T-helper 1 cell (primary cell): ENCODE measurements at places on chromosomes 13 and 19.

DNA sequence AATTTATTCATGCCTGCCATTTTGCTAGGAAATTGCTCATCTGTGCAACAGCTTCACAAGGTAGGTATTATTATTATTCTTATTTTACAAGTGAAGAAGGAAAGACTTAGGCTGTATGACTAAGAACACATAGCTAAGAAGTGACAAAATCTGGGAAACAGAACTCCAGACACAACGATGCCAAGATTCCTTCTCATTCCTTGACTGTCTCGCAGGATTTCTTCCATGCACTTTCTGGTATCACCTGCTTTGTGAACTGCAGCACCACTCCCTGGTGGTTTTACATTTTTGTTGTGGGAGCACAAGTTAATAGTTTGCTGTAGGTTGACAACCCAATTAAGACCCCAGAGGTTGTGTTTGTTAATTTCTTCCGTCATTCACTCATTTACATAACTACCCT, 188.5 kb downstream of the LACC1 start:
- no peak for DNase-seq

GRCh38 chr13:99418843-99419140, 82.5 kb upstream of the TM9SF2 start:
- DNase-seq, result no peak

GRCh38 chr19:38952395-38953165, 21.8 kb downstream of the MRPS12 start:
- peak; percentile 22 for DNase-seq

- no peak for DNase-seq
Measured at GRCh38 chr13:110062777-110063442, 244.0 kb downstream of the COL4A1 start.

GRCh38 chr13:21800837-21801616, 130.2 kb downstream of the FGF9 start:
- DNase-seq, result no peak

DNA sequence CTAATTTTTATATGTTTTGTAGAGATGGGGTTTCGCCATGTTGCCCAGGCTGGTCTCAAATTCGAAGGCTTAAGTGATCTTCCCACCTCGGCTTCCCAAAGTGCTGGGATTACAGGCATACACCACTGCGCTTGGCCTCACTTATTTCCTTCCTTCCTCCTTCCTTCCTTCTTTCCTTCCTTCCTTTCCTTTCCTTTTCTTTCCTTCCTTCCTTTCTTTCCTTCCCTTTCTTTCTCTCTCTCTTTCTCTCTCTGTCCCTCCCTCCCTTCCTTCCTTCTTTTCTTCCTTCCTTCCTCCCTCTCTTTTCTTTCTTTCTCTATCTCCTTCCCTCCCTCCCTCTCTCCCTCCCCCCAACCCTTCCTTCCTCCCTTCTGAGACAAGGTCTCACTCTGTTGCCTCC, 36.8 kb downstream of the TRPM4 start:
- no peak for DNase-seq

DNA sequence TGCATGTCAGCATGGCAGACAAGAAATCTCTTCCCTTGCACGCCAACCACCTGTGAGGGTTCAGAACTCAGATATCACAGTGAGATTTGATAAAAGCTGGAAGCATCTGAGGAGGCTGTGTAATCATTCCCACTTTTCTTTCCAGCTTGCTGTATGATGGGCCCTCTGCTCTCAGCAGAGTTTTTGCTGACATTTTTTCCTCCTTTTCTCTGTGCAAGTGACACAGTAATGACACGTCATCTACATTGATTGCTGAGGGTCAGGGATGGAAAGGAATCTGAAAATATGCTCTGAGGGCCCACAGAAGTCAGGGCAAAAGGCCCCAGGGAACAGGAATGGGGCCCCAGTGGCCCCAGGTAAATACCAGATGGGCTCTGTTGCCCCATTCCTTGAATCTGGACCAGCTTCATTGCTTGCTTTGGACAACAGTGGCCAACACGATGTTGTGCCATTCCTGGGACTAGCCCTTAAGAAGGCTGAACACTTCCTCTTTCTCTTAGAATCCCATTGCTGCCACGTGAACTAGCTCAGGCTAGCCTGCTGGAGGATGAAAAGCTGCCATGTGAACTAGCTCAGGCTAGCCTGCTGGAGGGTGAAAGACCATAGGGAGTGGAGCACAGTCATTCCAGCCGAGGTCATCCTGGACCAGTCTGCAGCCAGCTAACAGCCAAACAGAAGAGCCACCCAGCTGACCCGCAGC, 68.2 kb downstream of the CACNA1A start:
- no peak for DNase-seq

DNA sequence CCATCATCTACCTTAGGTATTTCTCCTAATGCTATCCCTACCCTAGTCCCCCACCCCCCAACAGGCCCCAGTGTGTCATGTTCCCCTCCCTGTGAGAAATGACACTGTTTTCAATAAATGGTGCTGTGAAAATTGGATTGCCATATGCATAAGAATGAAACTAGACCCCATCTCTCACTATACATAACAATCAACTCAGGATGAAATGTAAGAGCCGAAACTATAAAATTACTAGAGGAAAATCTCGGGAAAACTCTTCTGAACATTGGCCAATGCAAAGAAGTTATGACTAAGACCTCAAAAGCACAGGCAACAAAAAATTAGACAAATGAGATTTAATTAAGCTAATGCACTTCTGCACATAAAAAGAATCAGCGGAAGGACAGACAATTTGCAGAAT, 138.2 kb downstream of the SUCLA2 start:
- DNase-seq, result no peak

- no peak for DNase-seq
Measured at GRCh38 chr19:1467490-1468273, 11.3 kb downstream of the C19orf25 start.

DNA sequence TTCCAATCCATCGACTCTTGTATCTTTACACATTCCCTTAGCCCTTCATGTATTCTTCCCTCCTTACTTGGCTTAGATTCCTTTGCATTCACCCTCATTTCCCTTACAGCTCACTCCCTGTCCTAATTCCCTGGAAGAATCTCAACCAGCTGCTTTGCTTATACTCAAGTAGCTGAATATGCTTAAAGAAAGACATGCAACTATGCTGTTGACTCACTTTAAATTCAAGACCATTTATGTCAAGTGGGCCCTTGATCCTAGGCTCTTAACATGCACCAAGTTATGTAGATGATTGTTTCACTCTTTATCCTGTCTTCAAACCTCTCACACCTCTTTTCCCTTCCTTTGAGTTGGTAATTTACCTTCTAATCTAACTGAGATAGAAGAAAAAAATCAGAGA, 7.4 kb downstream of the CCDC122 start:
- DNase-seq, result no peak

DNA sequence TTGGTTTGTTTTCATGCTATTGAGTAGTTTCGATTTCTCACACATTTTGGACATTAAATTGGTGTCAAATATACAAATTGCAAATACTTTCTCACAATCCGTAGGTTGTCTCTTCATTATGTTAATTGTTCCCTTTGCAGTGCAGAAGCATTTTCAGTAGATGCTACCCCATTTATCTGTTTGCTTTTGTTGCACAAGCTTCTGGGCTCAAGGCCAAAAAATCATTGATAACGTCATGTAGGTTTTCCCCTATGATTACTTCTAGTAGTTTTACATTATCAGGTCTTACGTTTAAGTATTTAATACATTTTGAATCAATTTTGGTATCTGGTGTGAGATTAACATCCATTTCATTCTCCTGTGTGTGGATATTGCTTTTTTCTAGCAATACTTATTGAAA, 14.0 kb upstream of the ZNF347 start:
- DNase-seq, result no peak

DNA sequence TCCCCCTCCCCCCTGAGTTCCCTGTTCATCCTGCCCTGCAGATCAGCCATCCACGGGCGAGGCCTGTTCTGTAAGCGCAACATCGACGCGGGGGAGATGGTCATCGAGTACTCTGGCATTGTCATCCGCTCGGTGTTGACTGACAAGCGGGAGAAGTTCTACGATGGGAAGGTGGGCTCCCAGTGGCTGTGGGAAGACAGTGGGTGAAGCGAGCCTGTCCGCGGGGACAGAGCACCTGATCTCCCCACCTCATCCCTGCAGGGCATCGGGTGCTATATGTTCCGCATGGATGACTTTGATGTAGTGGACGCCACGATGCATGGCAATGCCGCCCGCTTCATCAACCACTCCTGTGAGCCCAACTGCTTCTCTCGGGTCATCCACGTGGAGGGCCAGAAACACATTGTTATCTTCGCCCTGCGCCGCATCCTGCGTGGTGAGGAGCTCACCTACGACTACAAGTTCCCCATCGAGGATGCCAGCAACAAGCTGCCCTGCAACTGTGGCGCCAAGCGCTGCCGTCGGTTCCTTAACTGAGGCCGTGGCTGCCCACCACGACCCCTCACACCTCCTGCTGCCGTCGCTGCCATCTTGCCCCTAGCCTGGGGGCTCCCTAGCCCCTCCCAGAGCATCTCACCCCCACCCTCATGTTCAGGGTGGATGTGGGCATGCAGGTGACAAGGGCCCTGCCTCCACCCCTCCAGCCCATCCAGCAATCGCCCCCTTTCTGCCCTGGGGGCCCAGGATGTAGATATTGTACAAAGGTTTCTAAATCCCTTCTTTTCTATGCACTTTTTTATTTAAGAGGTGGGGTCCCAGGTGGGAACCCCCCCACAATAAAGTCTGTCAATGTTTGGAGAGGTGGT, 4.0 kb downstream of the IGFLR1 start:
- DNase-seq, result no peak

- DNase-seq, result no peak
Measured at GRCh38 chr19:51766461-51766860, 5.5 kb downstream of the FPR2 start.

- no peak for DNase-seq
Measured at GRCh38 chr13:110689041-110689440, 16.9 kb downstream of the CARS2 start.

- no peak for DNase-seq
Measured at GRCh38 chr13:43085545-43085944, 62.2 kb downstream of the DNAJC15 start.

DNA sequence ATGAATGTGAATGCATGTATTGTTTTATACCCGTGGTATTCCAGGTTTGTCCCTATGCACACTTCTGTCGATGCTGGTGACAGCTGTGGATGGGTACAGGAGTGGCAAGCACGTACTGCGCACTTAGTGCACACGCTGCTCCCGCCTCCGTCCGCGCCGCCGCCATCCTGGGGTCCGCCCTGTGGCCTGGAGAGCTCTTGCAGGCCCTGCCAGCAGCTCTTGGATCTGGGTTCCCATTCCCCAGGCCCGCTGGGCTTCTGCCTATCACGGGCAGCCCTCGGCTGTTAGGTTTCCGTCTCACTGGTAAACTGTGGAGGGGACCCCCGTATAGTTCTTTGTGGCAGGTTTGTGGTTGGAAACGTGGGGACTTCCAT, 4.0 kb downstream of the GNA11 start:
- no peak for DNase-seq

- no peak for DNase-seq
Measured at GRCh38 chr19:31594701-31595100, 245.5 kb upstream of the TSHZ3 start.

DNA sequence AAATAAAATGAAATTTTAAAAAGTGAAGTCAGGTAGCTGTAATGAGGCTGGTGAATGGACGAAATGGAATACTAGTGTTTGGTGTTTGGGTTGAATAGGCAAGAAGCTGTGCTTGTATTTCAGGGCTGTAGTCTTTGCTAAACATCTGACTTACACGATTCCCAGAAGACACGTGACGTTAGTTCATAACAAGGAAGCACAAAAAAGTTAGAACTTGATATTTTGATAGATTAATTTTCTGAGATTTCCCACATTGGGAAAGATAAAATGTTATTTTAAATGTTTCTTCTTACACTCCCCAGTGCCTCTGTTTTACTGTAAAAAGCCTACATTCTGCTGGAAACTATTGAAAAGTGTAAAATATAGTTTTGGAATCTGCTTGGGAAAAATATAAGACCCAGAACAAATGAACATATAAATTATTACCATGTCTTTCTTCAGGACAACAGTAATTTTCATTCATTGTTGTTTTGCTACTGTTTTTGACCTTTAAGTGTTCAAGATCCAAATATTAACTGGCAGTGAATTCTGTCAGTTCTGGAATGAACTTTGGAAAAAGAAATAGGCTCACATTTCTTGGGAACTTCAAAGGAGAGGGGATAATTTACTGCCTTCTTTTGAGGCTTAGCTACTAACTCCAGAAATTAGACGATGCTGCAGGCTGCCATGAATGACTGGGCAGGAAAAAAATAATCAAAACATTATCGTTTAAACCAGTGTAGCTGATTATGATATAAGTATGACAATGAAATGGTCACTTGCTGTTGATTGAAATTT, 241.3 kb downstream of the SLITRK6 start:
- DNase-seq, result no peak

DNA sequence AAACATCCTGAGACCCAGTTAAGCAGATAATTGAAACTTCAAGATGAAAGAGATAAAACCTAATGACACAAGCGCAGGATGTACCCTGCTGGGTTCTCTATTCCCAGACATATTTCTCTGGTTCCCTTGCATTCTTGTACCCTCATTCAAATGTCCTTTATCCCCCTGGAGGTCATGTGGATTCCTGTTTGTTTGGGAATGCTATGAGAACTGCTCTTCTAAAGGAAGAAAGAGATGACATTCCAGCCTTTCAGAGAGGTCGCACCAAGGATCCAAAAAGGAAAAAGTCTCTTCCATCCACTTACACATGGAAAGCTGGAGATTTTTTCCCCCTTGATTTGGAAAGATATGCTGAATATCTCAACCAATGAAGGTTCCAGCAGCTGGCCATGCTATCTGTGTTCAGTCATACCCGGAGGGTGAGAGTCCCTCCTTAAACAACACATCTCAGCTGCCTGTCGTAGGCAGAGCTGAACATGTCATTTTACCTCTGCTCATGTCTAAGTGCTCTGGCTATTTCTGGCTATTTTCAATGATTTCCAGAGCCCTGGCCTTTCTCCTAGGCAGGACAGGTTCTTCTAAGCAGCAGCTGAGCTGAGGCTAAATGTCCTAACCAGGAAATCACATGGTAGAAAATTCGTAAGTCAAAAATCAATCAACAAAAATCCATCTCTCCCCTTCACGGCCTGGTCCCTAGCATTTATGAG, 52.5 kb downstream of the C13orf42 start:
- DNase-seq, result no peak

GRCh38 chr13:73025217-73026012, 33.4 kb upstream of the KLF5 start:
- DNase-seq, result no peak

DNA sequence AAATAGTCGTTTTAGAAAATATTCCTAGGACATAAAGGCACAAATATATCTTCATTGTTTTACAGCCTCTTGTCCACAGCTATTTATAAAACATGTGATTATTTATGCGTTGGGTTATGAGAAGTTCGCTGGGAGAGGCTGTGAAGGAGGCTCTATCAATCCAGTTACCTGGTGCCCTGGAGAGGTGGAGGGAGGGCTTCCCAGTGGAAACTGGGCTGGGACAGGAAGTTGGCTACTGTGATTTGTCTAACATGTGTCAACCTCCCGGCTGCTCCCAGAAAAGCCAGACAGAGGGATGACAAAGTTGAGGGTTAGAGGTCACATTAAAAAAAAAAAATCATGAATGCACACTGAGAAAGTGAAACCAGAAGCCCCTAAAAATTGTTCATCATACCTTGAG, 346.5 kb downstream of the ZNF536 start:
- no peak for DNase-seq
